Lower leg skin (tissue), 4 donors: ENCODE measurements at places on chromosomes 6 and 20. TPM values are rescaled to one million over a fixed set of nuclear protein-coding genes. Genes with fewer than 3 reads are reported as not detected.
A peak's percentile ranks its signal among the peaks of the same experiment; 100 is the strongest.

DNA sequence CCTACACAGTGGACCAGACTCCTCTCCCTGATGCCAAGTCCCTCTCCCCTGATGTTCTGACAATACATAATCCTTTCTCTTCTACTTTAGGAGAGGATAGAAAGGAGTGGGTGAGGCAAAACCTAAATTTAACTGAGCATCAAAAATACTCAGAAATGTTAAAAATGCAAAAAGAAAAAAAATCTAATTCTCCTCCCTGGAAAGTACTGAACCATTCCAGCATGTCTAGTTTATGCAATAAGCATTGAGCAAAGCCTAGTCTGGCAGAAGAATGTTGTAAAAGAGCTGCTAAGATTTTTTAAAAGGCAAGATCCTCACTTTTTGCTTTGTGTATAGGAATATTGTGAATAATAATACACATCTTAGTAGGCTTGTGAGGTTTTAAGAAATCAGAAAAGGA, 116.6 kb upstream of the STXBP5 start:
- no peak for DNase-seq

- no peak for DNase-seq
These were observed 12.3 kb upstream of the RAET1L start for GRCh38 chr6:150037526-150038201.

DNA sequence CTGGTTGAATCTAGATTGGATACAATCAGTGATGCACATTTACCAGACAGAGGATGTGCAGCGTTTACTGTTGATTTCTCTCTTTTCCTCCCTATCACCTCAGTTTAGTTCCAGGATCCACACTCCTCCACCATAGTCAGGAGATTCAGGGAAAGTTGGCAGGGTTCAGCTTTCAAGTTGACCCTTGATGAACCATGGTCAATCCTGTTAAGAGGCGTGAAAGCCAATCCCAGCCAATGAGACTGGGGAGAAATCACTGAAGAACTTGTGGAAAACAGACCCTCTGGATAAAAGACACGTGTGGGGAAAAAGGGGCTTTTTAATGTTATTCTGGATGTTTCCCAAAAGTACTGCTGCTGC, 19.2 kb upstream of the SCP2D1 start:
- DNase-seq: no peak

GRCh38 chr6:88369262-88369661, 203.1 kb upstream of the CNR1 start:
- no peak for DNase-seq

DNA sequence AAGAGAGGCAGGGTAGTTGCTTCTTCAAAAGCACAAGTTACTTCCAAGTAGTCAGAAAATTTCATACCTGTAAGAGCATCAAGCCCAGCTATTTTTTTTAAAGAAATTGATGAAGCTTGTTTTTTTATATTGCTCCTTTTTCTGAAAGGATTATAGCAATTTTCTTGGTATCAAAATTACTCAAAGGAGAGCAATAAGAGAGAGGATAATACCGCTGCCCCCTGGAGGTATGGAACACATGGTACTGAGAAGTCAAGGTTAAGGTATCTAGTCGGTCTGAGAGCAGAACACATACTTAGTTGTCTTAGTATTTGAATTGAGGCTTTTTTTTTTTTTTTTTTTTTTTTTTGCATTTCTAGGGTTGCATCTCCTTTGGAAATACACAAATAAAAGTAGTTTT, 59.4 kb downstream of the ADGRF5 start:
- DNase-seq: no peak

DNA sequence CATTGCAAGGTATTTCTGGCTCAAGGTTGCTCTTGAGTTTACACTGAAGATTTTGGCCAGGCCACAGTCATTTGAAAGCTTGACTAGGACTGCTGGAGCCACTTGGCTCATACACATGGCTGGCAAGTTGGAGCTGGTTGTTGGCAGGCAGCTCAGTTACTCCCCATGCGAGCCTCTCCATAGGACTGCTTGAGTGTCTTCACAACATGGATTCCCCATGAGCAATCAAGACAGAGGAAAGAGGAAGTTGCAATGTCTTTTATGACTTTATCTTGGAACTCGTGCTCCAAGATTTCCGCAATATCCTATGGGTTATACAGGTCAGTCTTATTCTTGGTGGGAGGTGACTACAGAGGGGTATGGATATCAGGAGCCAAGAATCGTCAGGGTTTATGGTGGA, 1.4 kb upstream of the MANBAL start:
- peak; percentile 45 for DNase-seq

- DNase-seq: no peak
These were observed 64.3 kb upstream of the PAK5 start for GRCh38 chr20:9903048-9903655.

GRCh38 chr20:38023181-38024001, 9.9 kb downstream of the TTI1 start:
- DNase-seq: no peak

DNA sequence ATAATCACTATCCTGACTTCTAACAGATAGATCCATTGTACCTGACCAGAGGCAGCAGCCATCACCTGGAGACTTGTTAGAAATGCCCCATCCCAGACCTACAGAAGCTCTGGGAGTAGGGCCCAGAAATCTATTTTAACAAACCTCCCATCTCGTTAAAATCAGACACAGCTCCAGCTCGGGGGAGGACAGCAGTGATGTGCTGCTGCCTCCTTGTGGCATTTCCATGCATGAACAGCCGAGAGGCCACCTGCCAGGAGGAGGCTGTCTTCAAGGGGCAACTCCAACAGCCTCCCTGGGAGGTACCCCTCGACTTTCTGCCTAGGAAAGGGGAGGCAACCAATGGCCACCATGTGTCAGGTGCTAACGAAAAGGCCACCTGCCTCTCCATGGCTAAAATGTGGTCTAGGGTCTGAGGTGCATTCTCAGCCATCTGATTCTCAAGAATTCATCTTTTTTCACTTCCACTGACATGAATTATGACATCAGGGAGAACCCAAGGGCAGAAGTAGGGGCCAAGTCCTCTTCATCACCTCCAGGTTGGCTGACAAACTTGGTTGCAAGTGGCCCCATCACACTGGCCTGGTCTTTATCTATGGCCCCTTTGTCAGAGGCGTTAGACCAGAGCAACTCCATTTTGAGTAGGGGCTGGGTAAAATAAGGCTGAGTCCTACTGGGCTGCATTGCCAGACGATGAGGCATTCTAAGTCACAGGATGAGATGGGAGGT, 12.2 kb upstream of the KCNK15 start:
- DNase-seq: peak; percentile 94

GRCh38 chr20:37468886-37469285, 52.2 kb upstream of the NNAT start:
- DNase-seq: no peak

DNA sequence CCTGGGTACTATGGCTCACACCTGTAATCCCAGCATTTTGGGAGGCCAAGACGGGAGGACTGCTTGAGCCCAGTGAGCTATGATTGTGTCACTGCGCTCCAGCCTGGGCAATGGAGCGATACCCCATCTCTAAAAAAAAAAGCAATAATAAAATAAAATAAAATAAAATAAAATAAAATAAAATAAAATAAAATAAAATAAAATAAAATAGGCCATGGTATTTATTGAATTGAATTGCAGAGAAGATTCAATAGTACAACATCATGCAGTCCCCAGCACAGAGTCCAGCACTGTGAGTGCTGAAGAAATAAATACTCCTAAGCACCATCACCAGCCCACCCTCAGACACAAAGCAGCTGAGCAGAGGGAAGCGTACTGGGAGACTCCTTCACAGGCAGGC, 144.7 kb downstream of the RALGAPA2 start:
- DNase-seq: no peak

GRCh38 chr6:126373344-126373743, 33.4 kb downstream of the CENPW start:
- no peak for DNase-seq

DNA sequence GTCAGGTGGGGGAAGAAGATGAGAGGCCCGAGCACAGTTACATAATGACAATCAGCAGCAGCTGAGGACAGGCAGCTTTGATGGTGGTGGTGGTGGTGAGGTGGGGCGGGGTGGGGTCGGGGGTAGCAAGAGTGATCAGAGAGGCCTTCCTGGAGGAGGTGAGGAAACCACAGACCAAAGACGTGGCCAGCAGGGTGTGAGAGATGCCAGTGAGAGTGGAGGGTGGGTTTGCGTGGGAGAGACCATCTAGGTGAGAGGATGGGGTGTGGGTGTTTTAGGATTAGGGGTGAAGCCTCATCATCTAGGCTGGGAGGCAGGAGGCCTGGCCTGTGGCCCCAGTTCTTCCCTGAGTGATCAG, 76.0 kb upstream of the TOX2 start:
- DNase-seq: peak; percentile 46

GRCh38 chr6:157830354-157831017, 7.4 kb downstream of the SNX9 start:
- no peak for DNase-seq

DNA sequence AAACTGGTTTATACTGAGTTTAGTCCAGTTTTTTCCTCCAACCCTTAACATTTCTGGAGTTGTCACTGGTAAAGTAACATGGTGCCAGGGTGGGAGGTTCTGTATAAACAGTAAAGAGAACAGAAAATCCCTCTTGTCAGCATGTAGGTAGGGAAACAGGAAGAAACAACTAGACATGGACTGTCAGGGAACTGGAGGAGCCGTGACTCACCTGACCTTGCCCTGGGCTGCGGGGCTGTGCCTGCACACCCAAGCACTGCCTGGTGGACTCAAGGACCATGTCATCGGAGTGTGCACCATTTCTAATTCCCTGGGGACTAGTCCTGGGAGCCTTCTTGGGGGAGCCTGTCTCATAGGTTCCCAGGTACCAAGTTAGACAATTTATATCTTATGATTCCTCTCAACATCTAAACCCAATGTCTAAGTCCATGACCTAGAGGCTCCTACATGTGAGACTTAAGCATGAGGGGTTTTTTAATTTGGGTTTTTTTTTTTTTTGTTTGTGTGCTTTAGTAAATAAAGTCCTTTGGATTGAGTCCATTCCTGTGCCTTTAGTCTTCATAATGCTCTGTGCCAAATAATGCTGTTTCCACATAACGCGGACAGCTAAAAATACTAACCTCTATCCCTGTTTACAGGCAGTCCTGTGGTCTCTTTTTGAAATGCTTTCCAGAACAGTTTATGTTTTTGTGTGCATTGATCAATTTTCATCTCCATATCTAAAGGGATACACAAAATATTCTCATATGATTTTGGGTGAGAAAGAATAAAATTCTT, 136.9 kb upstream of the SUPT3H start:
- no peak for DNase-seq

PRPH2 gene
- not detected for total RNA-seq

MYL9 gene
- total RNA-seq: 14.9 TPM

SLC2A4RG gene
- total RNA-seq: 127 TPM

MTFR2 gene
- 0.49 TPM for total RNA-seq

SRC gene
- 21.8 TPM for total RNA-seq

BPIFB2 gene
- total RNA-seq: not detected

BMP7 gene
- 46.7 TPM for total RNA-seq

TULP1 gene
- not detected for total RNA-seq

ITPR3 gene
- total RNA-seq: 195 TPM

PSORS1C2 gene
- total RNA-seq: 52.6 TPM
